Amygdala (tissue), 56 donors: ENCODE measurements at places on chromosomes 11 and 22.
A peak's percentile ranks its signal among the peaks of the same experiment; 100 is the strongest.

DNA sequence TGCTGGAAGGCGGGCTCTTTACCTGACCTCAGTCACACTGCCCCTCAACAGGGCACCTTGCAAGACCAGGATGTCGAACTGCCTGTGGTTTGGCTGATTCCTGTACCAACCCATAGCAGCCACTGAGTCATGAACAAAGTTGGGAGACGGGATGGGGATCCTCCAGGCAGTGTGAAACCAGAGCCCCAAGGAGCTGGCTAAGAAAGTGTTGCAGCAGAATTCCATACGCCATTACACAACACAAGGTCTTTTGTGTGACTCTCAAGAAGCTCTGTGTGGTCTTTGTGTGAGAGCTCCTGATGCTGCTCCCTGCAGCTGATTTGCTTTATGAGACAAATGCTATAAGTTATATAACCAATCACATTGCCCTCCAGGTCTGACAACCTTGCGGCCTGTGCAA, 617.7 kb downstream of the OPCML start:
- DNase-seq, result no peak

GRCh38 chr11:84924154-84924692, 702.9 kb downstream of the DLG2 start:
- no peak for DNase-seq

GRCh38 chr22:32572741-32573500, 98.3 kb downstream of the FBXO7 start:
- DNase-seq, result no peak

- DNase-seq, result no peak
These were observed 69.2 kb upstream of the GRK3 start for GRCh38 chr22:25495285-25495684.

- DNase-seq, result peak; percentile 72
These were observed 79.1 kb upstream of the WNT7B start for GRCh38 chr22:46055911-46056545.

DNA sequence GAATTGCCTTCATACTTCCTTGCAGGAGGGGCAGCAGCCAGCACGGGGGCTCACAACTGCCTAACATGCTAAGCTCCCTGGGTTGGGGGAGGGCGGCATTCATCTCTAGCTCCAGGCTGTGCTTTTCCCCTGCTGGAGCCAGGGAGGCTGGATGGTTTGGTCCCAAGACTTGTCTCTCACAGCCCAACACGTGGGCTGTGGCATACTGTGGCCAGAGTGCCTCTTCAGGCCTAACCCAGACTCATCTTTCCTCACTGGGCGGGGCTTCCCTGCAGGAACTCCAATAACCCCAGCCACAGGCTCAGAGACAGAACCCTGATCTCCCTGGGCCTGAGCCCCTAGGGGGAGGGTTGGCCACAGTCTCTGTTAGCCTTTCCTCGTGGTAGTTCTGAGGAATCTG, 121.9 kb upstream of the PLET1 start:
- DNase-seq, result no peak

DNA sequence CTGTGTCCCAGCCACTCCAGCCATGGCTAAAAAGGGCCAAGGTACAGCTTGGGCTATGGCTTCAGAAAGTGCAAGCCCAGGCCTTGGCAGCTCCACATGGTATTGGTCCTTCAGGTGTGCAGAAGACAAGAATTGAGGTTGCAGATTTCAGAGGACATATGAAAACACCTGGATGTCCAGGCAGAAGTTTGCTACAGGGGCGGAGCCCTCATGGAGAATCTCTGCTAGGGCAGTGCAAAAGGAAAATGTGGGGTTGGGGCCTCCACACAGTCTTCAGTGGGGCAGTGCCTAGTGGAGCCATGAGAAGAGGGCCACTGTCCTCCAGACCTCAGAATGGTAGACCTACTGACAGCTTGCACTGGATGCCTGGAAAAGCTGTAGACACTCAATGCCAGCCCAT, 1074.1 kb downstream of the JRKL start:
- no peak for DNase-seq

DNA sequence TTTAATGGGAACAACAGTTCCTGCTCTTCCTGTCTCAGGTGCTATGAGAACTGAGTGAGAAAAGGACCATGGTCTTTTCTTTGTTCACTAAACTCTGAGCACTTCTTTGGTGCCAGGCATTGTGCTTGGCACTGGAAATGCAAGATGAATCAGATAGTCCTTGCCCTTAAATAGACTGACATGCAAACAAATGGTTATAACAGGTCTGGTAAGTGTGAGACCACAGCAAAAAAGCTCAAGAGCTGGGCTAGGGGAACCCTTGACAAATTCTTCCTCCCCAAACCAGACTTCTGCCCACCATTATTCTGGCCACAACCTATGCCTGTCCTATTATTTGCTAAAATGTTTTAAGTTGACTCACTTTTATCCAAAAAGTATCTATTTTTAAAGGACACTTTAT, 5.1 kb downstream of the SLC43A3 start:
- no peak for DNase-seq

DNA sequence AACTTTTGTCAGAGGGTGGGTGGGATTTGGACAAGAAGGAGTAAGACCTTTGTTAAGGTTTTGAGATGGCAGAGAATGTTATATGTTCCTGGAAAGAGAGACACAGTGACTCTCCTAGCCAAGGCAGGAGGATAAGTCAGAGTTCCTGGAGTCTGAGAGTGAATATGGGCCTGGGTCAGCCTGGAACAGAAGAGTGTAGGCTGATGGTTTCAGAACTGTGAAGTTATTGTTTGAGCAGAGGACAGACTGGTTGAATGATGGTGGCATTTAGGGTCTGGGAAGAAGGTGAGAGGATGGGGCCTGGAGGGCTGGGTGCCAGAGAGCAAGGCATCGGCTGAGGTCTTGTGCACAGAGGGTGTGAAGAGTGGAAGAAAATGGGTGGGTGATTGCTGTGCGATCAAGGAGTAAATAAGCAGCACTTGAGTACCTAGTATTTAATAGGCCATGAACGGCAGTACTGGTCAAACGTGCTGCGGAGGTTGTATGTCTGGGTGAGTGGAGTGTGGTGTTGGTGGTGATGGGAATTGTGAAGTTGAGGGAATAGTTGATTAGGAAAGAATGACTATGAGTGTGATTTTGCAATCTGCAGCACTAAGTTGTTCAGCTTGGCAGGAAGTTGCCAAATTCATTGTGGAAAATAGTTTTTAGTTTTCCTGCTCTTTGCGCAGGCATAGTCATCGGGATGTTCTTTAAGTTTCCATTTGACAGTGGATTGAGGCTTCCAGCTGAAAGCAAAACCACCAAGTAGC, 1.8 kb downstream of the PANX1 start:
- DNase-seq, result no peak

- no peak for DNase-seq
These were observed 5.6 kb upstream of the PYGM start for GRCh38 chr11:64765291-64765850.

DNA sequence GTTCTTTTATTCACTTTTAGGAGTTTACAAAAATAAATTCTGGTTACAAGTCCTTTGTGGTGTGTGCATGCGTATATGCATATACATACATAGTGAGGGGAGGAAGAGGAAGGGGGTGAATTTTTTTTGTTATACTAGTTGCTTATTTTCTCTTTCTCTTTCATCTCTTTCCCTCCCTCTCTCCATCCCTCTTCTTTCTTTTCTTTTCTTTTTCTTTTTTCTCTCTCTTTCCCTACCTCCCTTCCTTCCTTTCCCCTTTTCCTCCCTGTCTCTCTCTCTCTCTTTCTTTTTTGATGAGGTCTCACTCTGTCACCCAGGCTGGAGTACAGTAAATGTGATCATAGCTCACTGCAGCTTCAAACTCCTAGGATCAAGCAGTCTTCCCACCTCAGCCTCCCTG, 14.1 kb downstream of the PPP6R2 start:
- no peak for DNase-seq

DNA sequence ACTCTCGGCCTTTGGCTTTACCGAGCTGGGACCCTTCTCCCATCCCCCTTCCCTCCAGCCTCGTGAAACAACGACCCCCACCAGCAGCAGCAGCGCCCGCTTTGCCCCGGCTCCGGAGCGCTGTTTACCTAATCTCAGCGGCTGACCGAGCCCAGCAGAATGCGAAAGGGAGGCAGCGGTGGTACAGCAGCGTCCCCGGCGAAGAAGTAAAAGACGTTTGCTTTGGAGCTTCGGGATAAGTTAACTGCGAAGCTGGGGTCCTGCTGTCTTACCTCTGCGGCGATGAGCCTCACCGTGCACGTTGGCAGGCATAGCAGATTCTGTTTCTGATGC, 2.0 kb upstream of the LARGE1 start:
- DNase-seq, result no peak

- no peak for DNase-seq
These were observed 7.2 kb downstream of the POLD4 start for GRCh38 chr11:67345920-67346819.

DNA sequence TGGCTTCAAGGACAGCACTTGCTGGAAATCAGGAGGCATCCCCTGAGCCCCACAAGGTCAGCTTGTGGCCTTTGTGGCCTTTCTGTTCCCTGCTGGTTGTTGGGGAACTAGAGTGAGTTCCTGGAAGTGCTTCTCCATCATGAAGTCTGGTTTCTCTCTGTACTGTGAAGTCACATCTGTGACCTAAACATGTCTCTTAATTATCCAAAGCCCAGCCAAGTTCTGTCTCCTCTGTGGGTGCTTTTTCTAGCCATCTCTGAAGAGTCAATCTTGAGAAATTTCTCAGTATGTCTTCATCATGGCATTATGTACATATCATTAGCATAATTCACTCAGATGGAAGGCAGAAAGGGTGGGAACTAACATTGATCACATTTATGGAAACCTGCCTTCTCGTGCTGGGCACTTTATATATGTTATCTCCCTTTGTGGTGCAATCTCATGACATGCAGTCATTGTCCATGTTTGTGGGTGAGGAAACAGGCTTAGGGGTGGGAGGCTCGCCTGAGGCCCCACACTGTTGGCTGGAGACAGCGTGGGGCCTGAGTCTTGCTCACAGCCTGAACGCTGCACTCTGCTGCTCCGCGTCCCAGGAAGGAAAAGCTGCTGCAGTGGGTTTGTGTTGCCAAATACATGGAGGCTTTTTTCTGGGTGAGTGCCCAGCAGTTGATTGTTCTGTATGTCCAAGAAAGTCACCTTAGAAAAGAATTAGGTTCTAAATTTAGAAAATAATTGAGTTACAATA, 24.6 kb downstream of the IGHMBP2 start:
- no peak for DNase-seq

- no peak for DNase-seq
These were observed 16.3 kb downstream of the SIK3 start for GRCh38 chr11:117081908-117082307.

- DNase-seq, result no peak
These were observed 29.3 kb downstream of the RPUSD4 start for GRCh38 chr11:126181939-126182730.

DNA sequence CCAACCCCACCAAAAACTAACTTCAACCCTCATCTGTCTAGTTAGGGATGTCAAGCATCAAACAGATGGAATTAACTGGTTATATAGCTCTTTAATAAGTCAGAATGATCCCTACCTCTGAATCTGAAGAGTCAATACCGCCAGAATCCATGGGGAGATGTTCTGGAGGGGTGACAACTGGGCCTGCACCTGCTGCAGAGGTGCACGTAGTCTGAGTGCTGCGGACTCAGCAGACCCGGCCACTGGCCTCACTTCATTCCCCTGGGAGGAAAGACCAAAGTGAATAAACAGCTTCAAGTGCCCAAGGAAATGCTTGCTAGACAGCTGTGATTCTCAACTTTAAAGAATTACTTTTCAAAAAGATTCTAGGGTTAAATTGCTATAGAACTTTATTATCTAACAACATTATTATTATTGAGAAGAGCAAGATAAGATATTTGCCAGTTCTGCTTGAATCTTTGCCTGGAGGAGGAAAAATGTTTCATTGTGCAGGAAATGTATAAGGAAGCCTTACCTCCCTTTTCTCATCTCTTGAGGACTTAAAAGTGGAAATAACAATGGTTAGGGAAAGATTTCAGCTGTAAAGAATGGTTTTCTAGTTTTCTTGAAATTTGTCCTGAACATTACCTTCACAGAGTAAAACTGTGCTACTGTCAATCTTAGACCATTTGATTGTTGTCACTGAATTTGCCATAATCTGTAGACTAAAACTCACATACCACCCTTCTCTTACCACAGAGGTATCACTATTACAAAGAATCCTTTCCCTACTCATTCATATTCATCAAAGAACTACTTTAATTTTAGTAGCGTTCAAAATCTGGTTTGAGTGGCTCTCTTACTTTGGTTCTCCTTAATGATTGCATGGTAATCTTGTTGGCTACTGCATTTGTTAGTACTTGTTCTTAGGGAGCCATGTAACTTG, 4.2 kb downstream of the XBP1 start:
- DNase-seq, result no peak

- no peak for DNase-seq
These were observed 10.0 kb upstream of the MIF start for GRCh38 chr22:23884140-23884539.

GRCh38 chr11:44005956-44006355, 41.8 kb upstream of the ACCSL start:
- no peak for DNase-seq

DNA sequence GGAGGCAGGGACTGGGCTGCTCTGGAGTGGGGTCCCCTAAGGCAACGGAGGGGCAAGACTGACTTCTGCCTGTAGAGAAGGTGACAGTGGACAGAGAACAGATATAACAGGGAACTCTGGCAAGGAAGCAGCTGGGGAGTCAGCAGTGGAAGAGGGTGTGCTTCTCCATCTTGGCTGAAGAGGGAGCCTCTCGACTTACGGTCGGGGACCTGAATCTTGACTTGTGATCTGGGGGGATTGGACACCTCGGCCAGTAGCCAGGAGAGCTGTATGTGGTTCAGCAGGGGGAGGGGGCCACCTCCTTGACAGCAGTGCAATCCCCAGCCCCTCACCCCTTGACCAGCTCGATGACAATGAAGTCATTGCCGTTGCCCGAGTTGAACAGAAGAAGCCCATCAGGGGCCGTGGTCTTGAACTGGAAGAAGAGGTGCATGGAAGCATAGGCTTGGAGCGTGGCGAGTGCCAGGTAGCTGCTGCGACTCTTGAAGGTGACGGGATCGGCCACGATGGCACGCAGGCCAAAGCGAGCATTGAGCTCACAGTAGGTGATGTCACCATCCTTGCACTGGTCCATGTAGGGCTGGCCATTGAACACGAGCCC, 60.0 kb downstream of the SLC22A12 start:
- no peak for DNase-seq

- DNase-seq, result no peak
These were observed 29.9 kb downstream of the LRFN4 start for GRCh38 chr11:66886671-66887221.

GRCh38 chr11:19410032-19410431, 169.3 kb upstream of the E2F8 start:
- DNase-seq, result no peak

- DNase-seq, result peak; percentile 7
These were observed 606.8 kb downstream of the NTM start for GRCh38 chr11:131977231-131977630.

DNA sequence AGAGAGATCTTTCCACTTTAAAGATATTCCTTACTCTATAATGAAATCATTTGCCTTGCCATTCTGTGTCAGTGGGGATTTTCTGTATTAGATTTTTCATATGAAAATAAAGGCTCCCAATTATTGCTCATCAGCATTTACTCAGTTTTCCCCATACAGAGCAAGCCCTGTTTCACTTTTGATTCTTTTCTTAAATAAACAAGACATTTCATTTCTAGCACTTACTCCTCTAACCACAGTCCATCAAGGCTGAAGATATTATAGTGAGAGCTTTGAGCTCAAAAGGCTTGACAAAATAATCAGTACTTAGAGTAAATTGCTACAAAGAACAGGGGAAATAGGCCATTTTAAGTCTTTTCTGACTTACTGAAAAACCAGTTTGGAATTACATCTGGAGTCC, 385.1 kb downstream of the LRRC4C start:
- no peak for DNase-seq

- no peak for DNase-seq
These were observed 4.7 kb upstream of the NEAT1 start for GRCh38 chr11:65417702-65418430.

- no peak for DNase-seq
These were observed 1084.9 kb downstream of the TBC1D22A start for GRCh38 chr22:47847131-47847890.
